ENCODE measurements at places on chromosomes 7 and 10.

DNA sequence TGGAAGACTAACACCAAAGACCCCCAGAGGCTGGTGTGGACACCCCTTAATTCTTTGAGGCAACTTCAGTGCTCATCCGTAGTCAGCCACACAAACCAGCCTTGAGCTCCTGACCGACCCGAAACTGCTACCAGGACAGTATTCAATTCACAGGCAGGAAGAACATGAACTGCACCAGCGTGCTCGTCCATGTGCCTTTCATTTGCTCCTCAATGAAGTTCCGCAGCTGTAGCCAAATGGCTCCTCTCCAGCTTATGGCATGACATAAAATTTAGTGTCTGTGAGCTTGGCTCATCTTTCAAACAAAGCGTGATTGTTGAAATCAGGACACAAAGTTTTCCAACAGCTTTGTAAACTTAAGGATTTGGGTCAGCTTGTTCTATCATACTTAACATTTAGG, 144.1 kb upstream of the FAM171A1 start:
- DNase-seq, result peak; percentile 20

DNA sequence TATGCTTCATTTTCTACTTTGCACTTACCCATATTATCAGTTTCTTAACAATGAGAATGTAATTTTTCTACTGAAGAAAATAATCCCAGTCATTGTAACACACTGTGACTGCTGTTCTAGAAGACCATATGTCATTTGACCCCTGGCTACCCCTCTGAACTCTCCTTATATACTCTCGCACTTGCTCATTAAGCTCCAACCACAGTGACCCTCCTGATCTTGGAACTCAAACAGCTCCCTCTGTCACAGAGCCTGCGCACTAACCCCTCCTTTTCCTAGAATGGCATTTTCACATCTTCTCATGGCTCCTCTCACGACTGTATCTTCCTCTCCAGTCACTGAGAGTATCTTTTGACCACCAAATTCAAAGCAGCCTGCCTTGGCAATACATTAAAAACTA, 169.7 kb downstream of the CACNA2D1 start:
- no peak for DNase-seq

GRCh38 chr7:97024209-97025129, at the start of gene DLX5:
DLX5 (minus strand) TSS chr7:97024831; CDS start chr7:97024623, 208 bp downstream.
- no peak for DNase-seq

DNA sequence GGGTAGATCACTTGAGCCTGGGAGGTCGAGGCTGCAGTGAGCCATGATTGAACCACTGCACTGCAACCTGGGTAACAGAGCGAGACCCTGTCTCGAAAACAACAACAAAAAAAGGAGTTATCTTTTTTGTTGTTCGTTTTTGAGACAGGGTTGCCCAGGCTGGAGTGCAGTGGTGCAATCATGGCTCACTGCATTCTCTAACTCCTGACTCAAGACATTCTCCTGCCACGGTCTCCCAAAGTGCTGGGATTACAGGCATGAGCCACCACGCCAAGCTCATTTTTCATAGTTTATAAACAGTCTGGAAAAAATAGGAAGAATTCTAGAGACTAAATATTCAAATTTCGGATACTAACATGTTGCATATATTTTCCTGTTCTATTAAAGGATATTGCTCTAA, 29.4 kb downstream of the SFXN4 start:
- DNase-seq, result no peak

Data from forelimb muscle (tissue), 1 donor.